RPMI8226 (cell line): ENCODE measurements at places on chromosomes 6 and 20.

GRCh38 chr6:129684323-129684884, 25.6 kb downstream of the ARHGAP18 start:
- DNase-seq: no peak

GRCh38 chr6:36914227-36914794, 28.6 kb downstream of the C6orf89 start:
- no peak for DNase-seq

DNA sequence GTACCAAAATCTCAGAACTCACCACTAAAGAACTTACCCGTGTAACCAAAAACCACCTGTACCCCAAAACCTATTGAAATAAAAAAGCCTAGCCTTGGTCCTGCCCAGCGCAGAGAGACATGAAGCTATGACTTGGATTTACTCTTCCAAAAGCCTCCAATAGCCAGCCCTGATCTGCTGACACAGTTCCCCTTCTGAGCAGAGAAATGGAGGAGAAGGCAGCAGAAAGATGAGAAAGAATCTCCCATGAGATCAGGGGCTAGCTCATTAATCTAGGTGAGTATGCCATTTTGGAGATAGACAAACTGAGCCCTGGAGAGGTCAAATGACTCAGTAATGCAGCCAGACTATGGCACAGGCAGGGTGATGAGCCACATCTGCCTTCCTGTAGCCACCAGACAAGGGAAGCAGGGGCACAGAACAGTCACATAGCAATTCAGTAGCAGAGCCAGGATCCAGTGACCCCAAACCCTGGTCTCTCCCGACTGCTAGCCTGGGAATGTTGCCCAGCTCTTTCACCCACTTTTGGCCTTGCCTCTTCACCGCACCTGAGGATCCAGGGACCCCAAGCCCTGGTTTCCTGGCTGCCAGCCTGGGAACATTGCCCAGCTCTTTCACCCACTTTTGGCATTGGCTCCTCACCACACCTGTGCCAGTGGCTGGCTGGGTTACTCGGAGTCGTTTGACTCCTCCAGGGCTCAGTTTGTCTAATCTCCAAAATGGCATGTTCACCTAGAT, 7.2 kb upstream of the SDCBP2 start:
- no peak for DNase-seq

DNA sequence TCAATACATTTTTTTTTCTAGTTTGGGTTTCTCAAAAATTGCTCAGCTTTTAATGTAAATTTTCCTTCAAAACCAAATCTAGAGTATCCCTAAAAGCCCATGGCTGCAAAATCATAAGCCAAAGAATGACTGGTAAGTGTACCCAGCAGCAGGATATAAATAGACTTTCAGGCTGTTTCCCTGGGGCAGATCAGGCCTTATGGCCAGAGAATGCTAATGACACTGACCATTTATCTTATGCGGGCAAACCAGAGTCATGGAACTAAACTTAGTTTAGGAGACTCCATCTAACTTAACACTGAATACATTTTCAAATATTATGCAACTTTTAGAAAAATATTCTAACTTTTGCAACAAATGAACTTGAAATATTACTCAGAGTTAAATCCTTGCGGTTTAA, 7.4 kb downstream of the OSER1 start:
- no peak for DNase-seq

- peak; percentile 33 for DNase-seq
Measured at GRCh38 chr6:36727505-36728021, 29.9 kb downstream of the RAB44 start.

- no peak for DNase-seq
Measured at GRCh38 chr6:90319979-90320685, 23.5 kb upstream of the BACH2 start.

GRCh38 chr20:34515484-34516246, 557 bp upstream of the DYNLRB1 start:
- peak; percentile 81 for DNase-seq

GRCh38 chr6:29489286-29489685, 1.5 kb upstream of the MAS1L start:
- DNase-seq: no peak

- no peak for DNase-seq
Measured at GRCh38 chr6:34484391-34484790, 18.5 kb downstream of the PACSIN1 start.

DNA sequence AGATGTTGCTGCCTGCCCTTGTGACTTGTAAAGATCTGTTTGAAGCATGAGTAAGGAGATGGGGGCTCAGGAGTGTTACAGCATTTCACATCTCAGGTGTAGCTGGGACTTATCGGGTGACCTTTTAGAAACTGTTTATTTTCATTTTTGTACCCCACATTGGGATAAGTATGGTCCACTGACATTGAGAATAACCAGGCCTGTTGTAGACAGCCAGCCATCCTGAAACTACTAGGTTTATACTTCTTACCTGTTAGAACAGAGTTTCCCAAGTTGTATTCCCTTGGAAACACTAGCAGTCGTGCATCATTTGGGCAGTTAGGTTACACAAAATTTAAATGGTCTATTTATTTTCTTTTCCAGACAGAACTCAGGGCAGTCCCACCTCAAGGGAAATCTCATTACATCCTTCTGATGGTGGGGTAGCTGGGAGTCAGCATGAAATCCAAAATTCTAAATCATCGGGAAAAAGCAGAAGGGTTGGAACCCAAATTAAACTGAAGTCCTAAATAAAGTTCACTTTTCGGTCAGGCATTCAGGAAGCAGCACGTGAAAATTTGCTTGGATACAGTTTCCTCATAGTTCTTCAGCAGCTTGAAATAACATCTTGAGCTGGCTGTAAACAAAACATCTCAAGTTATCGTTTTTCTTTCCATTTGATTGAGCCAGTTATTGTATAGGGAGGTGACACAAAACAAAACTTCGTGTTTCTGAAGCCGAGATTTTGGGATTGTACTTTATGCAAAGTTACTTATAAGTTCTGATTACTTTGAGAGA, 30.5 kb downstream of the FOXO3 start:
- DNase-seq: no peak

GRCh38 chr6:12903246-12903645, 186.7 kb downstream of the PHACTR1 start:
- no peak for DNase-seq

DNA sequence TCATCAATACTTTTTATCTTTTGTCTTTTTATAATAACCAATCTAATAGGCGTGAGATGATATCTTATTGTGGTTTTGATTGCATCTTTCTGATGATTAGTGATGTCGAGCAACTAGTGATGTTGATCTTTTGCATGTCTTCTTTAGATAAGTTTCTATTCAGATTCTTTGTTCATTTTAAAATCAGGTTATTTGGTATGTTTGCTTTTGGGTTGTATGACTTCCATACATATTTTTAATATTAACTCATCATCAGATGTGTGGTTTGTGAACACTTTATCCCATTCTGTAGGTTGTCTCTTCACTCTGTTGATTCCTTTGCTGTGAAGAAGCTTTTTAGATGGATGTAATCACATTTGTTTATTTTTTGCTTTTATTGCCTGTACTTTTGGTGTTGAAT, 295.8 kb downstream of the BCKDHB start:
- no peak for DNase-seq

DNA sequence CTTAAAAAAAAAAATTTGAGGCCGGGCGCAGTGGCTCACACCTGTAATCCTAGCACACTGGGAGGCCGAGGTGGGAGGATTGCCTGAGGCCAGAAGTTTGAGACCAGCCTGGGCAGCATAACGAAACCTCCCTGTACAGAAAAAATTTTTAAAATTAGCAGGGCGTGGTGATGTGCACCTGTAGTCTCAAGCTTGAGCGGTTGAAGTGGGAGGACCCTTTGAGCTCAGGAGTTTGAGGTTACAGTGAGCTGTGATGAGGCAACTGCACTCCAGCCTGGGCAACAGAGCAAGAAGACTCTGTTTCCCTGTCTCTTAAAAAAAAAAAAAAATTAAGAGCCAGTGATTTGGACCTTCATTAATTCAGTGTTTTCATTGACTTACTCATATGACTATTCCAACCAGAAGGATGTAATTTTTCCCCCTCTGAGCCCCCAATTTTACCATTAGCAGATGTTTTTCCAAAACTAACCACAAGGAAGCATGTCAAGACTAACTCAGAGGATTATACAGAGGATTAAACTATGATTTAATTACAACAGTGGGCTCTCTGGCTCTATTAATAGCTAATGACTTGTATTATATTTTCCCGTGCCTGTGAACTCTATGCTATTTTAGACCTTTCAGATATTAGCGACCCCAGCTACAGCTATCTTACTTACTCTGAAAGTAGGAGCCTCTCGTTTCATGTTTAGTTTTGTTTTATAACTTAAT, 75.1 kb downstream of the ARID1B start:
- DNase-seq: no peak

DNA sequence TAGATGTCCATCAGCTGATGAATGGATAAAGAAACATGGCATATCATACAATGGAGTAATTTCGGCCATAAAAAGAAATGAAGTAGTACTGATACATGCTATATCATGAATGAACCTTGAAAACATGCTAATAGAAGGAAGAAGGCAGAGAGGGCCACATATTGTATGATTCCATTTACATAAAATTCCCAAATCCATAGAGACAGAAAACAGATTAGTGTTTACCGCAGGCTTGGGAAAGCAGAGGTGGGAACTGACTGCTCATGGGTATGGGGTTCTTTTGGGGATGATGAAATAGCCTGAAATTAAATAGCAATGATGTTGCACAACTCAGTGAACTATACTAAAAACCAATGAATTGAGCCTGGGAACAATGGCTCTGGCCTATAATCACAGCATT, 58.3 kb downstream of the SERAC1 start:
- no peak for DNase-seq

- no peak for DNase-seq
Measured at GRCh38 chr20:41054070-41054846, 25.6 kb downstream of the TOP1 start.

DNA sequence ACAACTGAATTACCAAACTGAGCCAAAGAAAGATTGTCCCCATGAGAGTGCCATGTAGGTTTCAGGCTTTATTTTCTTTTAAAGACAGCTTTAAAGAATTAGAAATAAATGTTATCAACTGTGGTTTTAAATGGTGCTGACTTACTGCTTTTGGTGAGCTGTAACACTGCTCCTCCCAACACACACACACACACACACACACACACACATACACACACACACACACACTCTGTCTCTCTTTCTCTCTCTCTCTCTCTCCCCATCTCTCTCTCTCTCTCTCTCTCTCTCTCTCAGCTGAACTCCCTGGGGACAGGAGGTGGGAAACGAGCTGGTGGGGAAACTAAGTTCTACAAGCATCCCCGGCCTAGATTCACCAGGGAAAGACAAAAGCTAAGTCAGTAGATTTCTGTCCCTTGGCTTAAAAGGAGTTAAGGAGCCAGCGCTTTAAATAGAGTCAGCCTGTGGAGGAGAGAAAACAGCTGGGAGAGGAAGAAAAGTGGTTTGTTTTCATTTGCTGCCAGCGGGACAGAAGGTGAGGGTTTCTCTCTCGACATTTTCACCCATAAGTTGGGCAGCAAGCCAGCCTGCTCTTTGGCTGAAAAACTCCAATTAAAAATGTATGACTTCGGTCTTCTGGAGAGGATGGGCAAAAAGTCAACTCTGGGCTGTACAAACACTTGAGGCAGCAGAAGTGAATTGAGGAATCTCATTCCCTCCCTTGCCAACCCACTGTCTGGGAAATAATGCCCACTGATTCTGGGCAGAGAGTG, 27.4 kb downstream of the CBLN4 start:
- peak; percentile 87 for DNase-seq

DNA sequence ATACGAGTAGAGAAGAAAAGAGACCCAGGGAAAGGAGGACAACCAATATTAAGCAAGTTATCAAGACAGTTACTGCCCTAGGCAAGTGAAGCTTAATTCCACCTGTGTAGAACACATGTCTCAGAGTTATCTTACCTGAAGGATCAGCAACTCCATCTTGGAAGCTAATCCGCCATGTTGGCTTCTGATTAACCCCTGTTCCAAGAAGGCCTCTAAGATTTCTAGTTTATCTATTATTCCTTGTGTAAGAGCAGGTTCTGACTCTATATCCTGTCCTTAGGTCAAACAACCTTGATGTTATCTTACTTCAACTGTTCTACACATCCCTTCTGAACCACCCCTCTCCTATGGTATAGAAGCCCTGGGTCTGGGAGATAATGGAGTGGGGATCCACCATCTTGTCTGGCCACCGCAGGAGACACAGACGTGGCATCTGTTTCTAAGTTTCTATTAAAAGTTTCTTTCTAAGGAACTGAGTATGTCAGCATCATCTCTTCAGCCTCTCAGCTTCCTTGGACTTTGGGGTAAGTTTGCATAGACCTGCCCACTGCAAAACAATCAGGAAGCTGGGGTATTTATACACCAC, 27.7 kb upstream of the PTPN1 start:
- DNase-seq: no peak

- DNase-seq: no peak
Measured at GRCh38 chr6:48766349-48766748, 655.4 kb upstream of the PTCHD4 start.

- peak; percentile 55 for DNase-seq
Measured at GRCh38 chr20:17525650-17526049, 5.5 kb downstream of the BFSP1 start.

DNA sequence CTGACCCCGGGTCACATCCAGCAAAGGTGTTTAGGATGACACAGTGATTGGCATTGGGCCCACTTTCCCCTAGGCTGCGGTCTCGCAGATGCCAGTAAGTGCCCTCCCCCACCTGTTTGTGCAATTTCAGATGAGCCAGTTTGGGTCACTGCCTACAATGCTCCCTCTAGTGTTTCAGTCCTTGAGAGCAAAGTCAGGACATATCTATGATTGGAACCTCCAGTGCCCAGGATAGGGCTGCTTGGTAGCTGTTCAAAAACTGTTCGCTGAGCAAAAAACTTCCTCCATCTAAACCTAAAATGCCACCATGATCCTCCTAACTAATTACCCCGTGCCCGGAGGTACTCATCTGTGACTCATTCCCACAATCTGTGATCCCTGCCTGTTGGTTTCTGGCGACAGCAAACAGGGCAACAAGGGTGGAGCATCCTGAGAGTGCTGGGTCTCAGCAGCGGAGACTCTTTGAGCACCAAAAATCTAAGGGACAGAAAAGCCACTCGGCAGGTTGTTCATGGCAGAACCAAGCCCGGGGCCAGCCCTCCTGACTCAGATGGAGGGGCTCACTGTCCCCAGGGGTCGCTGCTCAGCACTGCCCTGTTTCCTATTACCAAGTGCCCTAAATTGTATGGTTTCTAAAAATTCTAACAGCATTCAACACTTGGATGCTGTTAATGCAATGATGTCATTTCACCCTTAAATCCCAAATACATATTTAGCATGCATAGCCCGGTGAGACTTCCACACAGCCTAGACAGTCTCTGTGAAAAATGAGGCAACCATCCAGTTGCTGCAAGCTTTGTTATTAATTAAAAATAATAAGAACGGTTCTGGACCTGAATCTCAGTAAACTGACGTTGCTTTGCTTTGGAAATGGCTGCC, 5.0 kb downstream of the VSX1 start:
- peak; percentile 99 for DNase-seq

- DNase-seq: no peak
Measured at GRCh38 chr6:92864966-92865555, 554.3 kb downstream of the EPHA7 start.
